ENCODE measurements at places on chromosomes 12 and 14. TPM values are rescaled to one million over a fixed set of nuclear protein-coding genes. Genes with fewer than 3 reads are reported as not detected.

GRCh38 chr12:54704202-54704601, 56.0 kb upstream of the DCD start:
- DNase-seq, result no peak

DNA sequence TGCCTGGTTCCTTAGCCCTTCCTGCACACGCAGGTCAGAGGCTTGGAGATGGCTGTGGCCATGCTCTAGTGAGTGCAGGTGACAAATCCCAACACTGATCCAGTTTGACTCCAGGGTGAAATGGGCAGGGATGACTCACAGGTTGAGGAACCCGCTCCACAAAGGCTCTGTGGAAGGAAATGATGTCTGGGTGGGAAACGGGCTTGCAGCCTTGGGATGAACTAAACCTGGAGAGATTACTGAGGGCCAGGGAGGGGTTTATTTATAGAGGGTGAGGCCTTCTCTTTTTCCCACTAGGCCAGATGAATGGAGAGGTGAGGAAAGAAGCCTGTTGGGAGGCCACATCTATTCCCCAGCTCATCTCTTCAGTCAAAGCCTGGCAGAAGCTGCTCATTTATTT, 29.3 kb upstream of the EMP1 start:
- DNase-seq, result no peak

DNA sequence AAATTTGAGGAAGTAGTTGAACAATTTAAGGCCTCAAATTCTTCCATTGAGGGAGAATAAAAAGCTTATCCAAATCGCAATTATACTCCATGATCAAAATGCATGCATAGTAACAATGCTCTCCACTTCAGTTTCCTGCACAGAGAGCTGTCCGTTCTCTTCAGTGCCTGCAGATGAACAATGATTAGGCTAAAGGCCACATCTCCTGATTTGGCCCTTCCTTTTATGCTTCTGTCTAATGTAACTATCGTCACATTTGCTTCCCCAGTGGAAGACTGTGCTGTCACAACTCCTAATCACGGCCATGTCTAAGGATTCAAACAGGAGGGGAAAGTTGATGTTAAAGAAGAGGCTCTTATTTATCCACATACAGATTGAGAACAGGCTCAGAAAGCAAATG, 113.6 kb upstream of the NPAS3 start:
- no peak for DNase-seq

GRCh38 chr12:51244269-51244668, 5.6 kb downstream of the DAZAP2 start:
- no peak for DNase-seq

Gene APOF
- total RNA-seq, result not detected

Gene BCL7A
- total RNA-seq, result 24.3 TPM

GRCh38 chr12:62693376-62694050, 226.9 kb downstream of the MON2 start:
- no peak for DNase-seq

- DNase-seq, result no peak
Measured at GRCh38 chr14:60561845-60562746, 53.1 kb downstream of the SIX6 start.

GRCh38 chr12:9388379-9388778, 180.2 kb upstream of the PZP start:
- no peak for DNase-seq

Gene SLC2A13
- 3.4 TPM for total RNA-seq

GRCh38 chr12:15122344-15122743, 98.9 kb downstream of the RERG start:
- DNase-seq, result no peak

- no peak for DNase-seq
Measured at GRCh38 chr14:23443411-23443812, 8.0 kb upstream of the MYH7 start.

- no peak for DNase-seq
Measured at GRCh38 chr12:55824726-55825125, 4.7 kb downstream of the DNAJC14 start.

DNA sequence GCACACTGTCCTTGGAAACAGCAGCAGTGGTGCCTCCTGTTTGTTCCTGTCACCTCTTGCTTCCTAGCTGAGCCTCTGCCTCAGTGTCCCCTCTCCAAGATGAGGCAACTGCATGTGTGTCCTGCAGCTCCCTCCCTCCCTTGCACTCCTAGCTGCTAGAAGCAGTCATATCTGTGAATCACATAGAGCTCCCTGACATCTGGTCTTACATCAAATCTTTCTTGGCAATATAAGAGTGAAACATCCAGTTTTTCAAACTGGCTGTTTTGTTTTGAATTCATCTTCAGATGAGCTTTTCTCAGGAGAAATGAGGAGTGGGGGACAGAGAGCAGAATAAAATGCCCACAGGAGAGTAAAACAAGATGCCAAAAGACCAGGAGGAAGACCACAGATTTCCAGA, 103.7 kb downstream of the VCPKMT start:
- no peak for DNase-seq

Gene GLS2
- 1.0 TPM for total RNA-seq

Gene APPL2
- total RNA-seq, result 20.9 TPM

Gene CLEC7A
- total RNA-seq, result 25.3 TPM

Gene ABCC9
- total RNA-seq, result 4.4 TPM

Gene ABCD2
- 0.71 TPM for total RNA-seq

DNA sequence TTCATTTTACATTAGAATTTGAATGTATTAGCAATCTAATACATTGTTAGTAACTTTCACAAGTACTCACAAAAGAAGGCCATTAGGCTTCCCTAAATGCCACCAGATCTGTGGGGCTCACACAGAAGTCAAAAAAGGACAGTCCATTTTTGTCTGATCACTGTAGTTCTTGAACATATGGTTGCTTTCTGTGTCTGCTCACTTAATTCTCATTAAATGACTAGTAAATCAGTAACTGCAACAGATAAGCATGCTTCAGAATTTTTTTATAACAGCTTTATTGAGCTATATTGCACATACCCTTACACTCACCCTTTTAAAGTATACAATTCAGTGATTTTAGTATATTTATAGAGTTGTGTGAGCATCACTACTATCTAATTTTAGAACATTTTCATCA, 71.4 kb downstream of the DENND5B start:
- no peak for DNase-seq

Gene AICDA
- 0.42 TPM for total RNA-seq

DNA sequence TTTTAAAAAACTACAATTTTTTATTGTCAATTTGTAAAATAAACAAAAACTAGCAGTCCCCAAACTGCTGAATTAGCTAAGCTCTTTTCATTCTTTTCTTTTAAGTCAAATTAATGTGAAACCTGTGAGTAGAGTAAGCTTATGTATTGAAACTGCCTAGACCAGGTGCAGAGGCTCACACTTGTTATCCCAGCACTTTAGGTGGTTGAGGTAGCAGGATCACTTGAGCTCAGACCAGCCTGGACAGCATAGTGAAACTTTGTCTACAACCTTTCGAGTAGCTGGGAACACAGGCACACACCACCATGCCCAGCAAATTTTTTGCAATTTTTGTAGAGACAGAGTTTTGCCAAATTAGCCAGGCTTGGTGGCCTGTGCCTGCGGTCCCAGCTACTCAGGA, 26.4 kb downstream of the SCFD1 start:
- DNase-seq, result no peak

Gene TSFM
- total RNA-seq, result 29.2 TPM

Gene PHC1
- total RNA-seq, result 21.4 TPM

DNA sequence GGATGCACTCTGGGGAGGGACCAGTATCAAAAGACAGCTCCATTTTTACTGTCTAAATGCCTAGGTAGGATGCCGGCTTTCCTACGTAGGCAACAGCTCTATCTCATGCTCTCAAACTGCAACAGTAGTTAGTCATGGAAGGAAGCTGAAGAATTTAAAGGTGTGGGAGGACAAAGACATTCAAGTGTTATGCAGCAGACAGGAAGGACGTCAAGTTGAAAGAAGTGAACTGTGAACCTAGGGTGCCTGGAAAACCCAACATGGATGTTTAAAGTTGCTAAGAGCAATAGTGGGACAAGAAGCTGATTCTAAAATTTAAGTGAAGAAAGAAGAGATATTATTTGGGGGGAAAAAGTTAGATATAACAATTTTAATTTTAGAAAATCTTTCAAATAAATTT, 5.9 kb downstream of the SEC23A start:
- no peak for DNase-seq

- DNase-seq, result no peak
Measured at GRCh38 chr12:55392032-55392795, 8.1 kb upstream of the OR6C65 start.

GRCh38 chr12:76595056-76595455, 35.5 kb upstream of the OSBPL8 start:
- DNase-seq, result no peak

DNA sequence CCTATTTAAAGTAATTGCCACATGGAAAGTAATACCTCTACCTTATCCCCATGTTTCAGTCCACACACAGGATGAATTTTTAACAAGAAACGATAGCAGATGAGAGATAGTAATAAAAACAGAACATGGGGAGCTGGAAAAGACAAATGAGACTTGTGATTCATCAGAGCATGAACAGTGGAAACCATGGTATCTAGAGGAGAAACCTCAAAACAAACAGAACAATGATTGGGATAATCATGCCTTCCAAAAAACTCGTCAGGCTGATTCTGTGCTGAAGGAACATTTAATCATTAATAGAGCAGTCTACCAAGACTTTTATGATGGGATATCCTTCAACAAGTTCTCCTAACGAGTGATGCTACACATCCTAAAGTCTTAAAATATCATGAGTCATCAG, 1390.7 kb downstream of the FSCB start:
- DNase-seq, result no peak

DNA sequence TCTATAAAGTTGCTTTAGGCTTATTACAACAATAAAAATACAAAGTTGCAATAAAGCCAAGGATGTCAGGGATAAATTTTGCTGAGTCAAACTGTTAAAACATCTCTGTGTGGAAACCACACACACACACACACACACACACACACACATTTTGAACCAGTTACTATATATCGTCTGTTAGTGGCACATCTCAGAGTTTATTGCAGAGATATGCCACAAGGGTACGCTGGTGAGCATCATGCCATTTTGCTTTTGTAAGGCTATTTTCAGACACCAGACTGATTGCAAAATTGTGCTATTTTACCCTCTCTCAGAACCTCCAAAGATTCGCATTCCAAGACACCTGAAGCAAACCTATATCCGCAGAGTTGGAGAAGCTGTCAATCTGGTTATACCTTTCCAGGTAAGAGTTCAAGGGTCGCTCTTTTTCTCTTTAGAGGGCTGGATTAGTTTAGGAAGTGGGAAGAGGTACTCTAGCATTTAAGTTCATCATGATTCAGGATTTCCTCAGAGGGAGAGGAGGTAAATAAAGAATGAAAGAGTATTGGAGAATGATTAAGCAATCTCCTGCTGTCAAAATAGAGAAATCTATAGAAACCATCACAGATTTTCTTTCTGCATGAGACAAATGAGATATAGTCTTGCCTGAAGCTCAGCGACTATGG, 27.3 kb upstream of the CHPT1 start:
- no peak for DNase-seq

Data from thymus (tissue), 14 donors.